ENCODE measurements at places on chromosomes 1 and 21.

DNA sequence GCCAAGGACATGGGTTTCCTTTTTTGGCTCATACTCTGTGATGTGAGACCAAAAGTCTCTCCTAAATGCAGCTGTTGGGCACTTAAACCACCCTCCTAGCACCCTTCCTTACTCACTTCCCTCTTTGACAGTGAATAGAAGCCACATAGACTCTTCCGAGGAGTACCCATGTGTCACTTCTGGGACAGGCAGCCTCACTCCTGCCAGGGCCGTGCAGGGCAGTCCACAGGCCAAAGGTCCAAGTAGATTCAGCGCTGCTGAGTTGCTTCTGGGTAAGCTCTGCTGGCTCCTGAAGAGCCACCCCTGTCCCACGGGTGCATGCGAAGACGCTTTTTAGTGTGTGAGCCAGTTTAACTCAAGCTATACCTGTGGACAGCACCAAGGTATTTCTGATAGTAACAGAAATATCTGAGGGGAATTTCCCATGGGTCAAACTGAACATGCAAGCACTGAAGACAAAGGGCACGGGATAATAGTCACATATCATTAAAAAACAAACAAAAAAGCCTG, 36.8 kb upstream of the BMP8B start:
- DNase-seq: no peak

DNA sequence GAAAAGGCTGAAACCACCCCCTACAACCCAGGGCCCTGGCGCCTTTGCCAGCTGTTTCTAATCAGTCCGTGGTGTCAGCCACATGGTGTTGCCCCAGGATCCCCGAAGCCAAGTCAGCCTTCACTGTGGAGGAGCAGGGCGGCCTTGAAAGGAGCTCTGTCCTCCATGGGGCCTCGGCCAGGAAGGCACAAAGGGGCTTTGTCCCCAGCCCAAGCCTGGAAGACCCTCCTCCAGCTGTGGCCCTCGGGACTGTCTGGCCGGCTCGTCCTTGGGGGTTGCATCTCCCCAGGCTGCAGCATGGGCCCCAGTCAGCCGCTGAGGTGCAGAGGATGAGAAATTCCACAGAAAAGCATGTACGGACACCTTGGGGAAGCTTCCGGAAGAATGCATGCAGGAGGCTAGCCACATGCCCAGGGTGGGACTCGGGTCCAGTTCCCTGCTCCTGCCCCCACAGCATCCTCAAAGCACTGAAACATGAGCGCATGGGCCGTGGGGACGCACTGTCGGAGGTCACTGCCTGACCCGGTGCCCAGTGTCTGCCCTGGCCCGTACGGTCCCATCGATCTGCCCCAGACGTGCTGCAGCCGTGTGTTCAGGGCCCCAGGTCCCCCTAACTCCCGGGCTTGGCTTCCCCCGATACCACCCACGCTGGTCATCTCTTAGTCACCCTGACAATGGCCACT, 38.6 kb upstream of the POFUT2 start:
- no peak for DNase-seq

- DNase-seq: no peak
These were observed 199.8 kb downstream of the CRB1 start for GRCh38 chr1:197467881-197468280.

DNA sequence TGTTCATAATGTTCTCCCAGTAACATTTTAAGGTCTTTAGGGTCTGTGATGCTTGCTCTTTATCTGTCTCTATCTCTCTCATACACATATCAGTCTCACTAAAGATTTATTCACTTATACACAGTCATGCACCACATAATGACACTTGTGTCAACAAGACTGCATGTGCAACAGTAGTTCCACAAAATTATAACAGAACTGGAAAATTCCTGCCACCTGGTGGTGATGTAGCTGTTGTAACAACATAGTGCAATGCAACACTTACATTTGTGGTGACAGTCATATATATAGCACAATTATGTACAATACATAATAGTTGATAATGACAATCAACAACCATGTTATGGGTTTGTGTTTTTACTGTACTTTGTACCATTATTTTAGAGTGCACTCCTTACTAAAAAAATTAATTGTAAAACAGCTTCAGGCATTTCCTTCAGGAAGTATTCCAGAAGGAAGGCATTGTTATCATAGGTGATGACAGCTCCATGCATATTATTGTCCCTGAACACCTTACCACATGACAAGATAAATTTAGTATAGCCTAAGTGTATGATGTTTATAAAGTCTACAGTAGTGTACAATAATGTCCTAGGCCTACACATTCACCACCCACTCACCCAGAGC, 8.1 kb downstream of the TDRD5 start:
- DNase-seq: peak; percentile 62

GRCh38 chr1:115557715-115558114, 84.1 kb upstream of the VANGL1 start:
- no peak for DNase-seq

GRCh38 chr1:158328426-158328825, 2.9 kb downstream of the CD1B start:
- DNase-seq: no peak

DNA sequence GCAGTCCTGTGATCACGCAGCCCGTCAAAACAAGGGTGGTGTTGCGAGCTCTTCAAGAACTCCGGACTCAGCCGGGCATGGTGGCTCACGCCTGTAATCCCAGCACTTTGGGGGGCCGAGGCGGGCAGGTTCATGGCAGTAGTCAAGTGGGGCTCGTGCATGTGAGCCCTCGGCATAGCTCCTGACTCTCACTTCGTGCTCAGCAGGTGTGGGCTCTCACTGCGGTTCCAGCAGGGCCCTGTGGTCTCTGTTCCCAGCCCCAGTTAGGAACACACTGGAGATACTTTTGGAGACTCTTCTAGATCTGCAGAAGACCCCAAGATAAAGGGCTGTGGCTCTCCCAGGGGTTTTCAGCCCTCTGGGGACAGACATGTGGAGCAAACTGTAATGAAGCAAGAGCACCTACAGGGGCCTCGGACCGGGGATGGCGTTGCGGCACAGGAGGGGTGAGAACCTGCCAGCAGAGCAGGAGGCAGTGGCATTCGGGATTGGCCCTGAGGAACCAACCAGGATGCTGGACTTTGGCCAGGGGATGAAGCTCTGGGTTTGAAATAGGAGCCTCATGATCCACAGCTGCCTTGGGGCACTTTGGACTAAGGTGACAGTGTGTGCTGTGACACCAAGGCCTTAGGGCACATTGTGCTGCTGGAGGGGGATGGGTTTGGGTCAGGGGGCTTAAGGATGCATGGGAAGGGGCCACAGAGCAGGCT, 443.2 kb downstream of the CAMTA1 start:
- DNase-seq: no peak

- DNase-seq: no peak
These were observed 77.9 kb downstream of the TRABD2B start for GRCh38 chr1:47919113-47919833.

DNA sequence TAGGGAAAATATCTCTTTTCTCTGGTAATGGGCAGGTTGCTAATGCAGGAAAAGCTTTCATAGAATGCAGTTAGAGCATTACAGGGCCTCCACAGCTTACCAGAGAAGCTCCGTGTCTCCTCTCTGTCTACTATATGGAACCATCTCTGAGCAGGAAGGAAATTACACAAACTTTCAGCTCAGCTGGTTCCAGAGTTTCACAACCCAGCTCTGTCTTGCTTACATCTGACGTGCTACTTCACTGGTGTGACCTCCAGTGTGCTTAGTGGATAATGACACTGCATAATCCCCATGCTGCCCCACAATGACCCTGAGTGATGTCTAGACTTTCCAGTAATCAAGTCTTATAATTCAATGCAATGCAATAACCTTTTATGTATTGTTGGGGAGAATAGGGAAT, 4.3 kb upstream of the FGGY start:
- DNase-seq: no peak

DNA sequence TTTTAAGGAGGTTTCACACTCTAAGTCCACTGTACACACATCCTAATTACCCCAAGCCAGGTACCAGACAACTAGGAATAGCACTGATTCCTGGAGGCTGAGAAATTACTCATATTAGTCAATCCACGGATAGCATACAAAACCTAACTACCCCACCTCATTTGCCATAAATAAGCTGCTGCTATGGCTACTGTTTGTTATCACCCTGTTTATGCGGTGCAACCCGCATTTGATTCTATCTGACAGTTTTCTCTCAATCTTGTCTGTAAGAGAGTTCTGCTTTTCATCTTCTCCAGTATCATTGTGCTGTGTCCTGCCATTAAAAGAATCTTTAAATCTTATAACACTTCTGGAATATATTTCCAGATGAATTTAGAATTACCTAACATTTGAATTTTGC, 1496.5 kb downstream of the PLA2G4A start:
- DNase-seq: no peak

GRCh38 chr1:235866205-235866912, at the start of gene LYST:
Gene LYST (minus strand): TSS chr1:235866906. CDS start chr1:235830417, 36,489 bp downstream.
- DNase-seq: no peak

GRCh38 chr1:43554444-43554992, 23.8 kb downstream of the PTPRF start:
- DNase-seq: peak; percentile 28

DNA sequence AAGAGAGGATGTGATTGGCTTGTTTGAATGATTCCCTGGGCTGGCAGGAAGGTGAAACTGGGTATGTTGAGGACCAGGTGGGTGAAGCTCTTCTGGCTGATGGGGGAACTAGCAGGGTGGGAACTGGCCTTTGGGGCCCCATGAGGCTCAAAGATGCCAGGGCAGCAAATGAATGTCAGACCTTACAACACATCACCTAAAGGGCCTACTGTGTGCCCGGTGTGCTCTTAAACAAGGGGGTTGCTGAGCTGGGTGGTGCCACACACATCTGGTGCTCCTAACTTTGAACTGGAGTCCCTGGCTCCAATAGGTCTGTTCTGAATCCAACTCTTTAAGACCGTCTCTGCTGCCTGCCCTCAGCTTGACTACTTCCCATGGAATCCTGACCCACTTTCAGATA, 21.3 kb upstream of the HTR1D start:
- DNase-seq: no peak

DNA sequence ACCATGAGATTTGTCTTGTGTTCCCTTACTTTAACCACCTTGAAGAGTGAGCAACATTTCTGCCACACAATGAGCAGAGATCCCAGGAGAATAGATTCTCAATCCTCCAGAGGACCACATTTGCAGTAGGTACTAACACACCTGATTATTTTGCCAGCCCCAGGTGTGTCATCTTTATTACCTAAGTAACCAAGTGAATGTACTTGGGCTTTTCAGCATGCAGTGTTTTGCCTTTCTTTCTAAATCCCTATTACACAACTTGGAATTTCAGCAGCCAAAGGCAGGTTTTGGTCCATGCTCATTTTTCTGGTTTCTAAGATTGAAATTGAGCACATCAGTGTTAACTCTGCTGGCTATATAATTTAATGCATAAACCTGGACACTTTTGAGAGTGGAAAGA, 43.2 kb upstream of the ST6GALNAC5 start:
- DNase-seq: no peak

DNA sequence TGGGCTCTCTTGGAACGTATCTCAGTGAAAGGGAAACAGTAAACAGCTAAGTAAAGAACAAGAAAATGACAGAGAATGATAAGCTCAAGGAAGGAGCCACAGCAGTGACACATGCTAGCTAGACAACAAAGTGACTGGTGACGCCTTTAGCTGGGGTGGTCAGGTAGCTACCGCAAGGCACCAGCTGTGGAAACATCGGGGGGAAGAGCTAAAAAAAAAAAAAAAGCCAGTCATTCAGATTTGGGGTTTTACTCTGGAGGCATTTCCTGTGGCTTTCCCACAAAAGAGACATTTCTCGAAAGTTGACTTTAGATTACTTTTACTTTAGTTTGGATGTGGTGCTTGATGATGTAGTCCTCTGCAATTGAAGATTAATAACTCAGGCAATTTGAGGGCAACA, 2.1 kb downstream of the FHAD1 start:
- no peak for DNase-seq
